ENCODE measurements at places on chromosomes 16 and 17. TPM values are rescaled to one million over a fixed set of nuclear protein-coding genes. Genes with fewer than 3 reads are reported as not detected.

The RAMP2 gene
- total RNA-seq, result not detected

The CCL1 gene
- total RNA-seq, result not detected

The ATP2A1 gene
- total RNA-seq, result 0.87 TPM

GRCh38 chr17:3555189-3555796, 2.3 kb downstream of the TRPV3 start:
- DNase-seq, result no peak

DNA sequence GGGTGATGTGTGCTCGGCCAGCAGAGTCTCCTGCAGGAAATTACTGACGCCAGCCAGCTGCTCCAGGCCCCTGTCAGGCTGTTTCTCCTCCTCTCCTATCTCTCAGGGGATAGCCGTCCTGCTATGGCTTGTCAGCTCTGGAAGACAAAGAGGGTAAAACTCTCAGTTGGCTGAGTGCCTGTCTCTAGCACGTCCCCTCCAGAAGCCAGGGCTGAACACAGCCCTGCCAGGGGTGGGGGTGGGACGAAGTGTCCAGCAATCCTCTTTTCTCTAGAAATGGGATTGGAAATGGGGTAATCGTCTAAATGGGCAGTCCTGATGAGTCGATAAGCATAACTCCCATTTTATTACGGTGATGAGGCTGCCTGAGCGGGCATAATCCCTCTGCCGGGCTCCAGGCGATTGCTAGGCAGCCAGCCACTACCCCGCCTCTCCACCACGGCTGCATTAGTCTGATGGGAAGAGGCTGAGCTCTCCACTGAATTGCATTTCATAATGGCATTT, 89.1 kb upstream of the GNAO1 start:
- DNase-seq, result no peak

The POLG2 gene
- total RNA-seq, result 37.7 TPM

The RHBDL1 gene
- 1.7 TPM for total RNA-seq

DNA sequence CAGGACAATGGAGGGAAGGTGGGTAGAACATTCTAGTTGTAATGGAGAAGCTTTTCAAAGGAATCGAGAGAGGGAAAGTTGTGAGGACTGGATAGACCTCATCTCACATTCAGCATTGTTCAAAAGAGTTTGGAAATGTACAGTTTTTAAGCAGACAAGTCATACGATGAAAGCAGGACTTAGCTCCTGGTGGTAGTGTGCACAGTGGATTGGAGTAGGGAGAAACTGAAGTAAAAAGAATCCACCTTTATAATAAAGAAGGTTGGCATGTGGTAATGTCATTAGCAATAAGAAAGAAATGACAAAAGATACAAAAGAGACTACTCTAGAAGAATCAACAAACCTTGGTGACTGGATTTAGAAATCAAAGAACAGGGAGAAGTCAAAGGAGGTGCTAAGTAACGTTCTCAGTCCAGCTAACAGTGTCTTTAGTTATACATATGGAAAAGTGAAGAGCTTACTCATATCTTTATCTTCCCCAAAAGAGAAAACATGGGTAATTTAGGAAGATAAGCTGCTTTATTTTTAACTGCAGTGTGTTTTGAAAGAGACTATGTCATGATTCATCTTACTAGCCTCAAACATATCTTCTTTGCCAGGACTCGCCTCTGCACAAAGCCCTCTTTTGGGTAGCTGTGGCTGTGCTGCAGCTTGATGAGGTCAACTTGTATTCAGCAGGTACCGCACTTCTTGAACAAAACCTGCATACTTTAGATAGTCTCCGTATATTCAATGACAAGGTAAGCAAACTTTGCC, 18.7 kb upstream of the EVI2A start:
- DNase-seq, result no peak

DNA sequence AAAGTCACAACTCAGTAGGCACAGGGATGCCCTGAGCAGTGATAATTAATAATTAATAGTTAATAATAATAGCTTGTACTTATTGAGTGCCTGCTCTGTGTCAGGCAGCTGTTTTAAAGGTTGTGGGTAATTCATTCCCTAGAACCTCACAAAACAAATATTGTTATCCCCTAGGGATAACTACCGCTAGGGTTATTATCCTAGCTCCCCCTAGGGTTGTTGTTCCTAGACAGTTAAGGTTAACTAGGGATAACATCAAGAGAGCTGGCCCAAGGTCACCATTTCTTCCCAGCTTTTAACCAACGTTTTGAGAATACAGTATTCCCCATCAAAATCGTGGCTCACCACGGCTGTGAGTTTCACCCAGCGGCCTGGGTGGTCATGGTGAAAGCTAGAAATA, 180.1 kb downstream of the PRKCB start:
- no peak for DNase-seq

The PRSS33 gene
- not detected for total RNA-seq

The PIPOX gene
- total RNA-seq, result 1.5 TPM

- DNase-seq, result peak; percentile 70
These were observed at the start of gene UNC13D for GRCh38 chr17:75843577-75844529. UNC13D (minus strand) TSS chr17:75844404; CDS start chr17:75844337, 67 bp downstream.

DNA sequence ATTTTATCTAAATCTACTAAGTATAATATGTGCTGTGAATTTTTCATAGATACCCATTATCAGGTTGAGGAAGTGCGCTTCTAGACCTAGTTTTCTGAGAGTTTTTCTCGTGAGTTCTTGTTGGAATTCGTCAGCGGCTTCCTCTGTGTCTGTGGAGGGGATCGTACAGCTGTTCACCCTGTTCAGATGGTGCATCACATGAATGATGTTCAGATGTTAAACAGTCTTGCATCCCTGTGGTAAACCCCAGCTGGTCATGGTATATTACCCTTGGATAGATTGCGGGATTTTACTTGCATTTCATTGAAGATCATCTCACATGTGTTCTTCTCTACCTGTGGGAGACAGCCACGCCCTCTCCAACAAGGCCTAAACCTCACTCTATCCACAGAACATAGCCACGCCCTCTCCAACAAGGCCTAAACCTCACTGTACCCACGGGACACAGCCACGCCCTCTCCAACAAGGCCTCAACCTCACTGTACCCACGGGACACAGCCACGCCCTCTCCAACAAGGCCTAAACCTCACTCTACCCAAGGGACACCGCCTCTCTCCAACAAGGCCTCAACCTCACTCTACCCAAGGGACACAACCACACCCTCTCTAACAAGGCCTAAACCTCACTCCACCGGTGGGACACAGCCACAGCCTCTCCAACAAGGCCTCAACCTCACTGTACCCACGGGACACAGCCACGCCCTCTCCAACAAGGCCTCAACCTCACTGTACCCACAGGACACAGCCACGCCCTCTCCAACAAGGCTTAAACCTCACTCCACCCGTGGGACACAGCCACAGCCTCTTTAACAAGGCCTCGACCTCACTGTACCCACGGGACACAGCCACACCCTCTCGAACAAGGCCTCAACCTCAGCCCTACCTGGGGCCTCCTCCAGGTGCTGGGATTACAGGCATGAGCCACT, 180.2 kb upstream of the CHMP6 start:
- DNase-seq, result no peak

DNA sequence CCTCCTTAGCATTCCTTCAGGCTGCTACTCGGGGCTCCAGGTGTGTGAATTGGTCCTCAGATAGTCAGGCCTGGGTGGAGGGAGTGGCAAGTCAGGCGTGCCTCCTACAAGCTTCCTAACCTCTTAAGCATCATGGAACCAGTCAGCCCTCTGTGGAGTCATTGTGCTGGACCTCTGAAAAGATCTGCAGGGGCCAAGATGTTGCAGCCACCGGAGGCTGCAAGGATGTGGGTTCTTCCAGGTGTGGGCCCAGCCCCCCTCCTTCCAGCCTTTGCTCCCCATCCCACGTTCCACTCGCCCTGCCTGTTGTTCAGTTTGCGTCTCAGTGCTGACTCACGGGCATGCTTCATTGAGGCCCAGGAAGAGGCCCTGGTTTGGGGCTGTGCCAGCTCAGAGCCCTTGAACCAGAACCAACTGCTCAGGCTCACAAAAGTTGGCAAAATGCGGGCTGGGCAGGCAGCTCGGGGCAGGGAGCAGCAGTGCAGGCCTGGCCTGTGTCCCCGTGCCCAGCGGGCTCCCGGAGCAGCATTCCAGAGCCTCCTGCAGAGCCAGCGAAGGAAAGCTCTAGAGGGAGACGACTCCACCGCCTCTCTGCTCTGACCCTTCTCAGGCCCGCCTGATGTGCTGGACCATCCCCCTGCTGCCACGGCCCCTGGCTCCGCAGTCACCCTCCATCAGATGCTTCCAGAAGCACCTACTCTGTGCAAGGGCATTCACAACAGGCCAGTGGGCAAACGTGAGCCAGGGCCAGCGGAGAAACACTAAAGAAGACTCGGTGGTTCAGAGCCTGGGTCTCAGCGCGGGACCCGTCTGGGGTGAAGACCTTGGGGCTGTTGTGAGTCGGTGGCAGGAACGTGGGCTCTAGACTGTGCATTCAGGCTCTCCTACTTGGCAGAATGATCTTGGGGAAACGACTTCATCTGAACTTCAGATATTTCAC, 7.5 kb downstream of the LDHD start:
- peak; percentile 97 for DNase-seq

GRCh38 chr16:83040174-83040573, 413.4 kb downstream of the CDH13 start:
- DNase-seq, result no peak

DNA sequence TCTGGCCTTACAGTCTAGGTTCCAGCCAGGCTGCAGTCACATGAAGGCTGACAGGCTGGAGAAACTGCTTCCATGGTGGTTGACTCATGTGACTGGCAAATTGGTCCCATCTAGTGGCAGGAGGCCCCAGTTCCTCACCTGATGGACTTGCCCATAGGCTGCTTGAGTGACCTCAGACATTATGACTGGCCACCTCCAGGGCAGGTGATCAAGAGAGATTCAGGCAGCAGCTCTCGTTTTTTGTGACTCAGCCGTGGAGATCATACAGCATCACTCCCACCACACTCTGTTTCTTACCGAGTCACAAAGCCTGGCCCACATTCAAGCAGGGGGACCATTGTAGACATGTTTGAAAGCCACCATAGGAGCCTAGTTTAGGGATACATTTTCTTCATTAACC, 34.5 kb downstream of the SIAH1 start:
- DNase-seq, result peak; percentile 29

The TNS4 gene
- 127 TPM for total RNA-seq

DNA sequence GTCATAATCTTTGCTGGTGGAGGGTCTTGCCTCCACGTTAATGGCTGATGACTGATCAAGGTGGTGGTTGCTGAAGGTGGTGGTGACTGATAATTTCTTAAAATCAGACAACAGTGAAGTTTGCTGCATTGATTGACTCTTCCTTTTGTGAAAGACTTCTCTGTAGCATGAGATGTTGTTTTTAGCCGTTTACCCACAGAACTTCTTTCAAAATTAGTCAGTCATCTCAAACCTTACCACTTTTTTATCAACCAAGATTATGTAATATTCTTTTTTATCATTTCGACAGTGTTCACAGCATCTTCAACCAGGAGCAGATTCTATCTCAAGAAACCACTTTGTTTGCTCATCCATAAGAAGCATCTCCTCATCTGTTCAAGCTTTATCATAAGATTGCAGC, 5.9 kb downstream of the UQCRC2 start:
- no peak for DNase-seq

The ABCA8 gene
- total RNA-seq, result 0.22 TPM

DNA sequence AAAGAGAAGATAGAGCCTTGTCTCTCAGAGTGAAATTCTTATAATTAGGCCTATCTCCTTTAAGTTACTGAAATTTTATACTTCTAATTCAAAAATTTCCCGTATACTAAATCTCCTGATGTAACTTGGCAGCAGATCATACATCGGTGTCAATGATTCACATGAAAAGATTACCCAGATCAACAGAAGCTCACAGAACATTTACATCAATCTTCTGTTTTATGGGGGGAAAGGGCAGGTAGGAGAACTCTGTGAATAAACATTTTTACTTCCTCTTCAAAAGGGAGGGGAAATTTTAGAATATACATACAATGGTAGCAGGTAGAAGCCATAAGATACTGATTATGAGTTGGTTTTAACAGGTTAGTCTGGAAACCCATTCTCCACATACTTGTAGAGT, 43.1 kb downstream of the PHLPP2 start:
- DNase-seq, result no peak

DNA sequence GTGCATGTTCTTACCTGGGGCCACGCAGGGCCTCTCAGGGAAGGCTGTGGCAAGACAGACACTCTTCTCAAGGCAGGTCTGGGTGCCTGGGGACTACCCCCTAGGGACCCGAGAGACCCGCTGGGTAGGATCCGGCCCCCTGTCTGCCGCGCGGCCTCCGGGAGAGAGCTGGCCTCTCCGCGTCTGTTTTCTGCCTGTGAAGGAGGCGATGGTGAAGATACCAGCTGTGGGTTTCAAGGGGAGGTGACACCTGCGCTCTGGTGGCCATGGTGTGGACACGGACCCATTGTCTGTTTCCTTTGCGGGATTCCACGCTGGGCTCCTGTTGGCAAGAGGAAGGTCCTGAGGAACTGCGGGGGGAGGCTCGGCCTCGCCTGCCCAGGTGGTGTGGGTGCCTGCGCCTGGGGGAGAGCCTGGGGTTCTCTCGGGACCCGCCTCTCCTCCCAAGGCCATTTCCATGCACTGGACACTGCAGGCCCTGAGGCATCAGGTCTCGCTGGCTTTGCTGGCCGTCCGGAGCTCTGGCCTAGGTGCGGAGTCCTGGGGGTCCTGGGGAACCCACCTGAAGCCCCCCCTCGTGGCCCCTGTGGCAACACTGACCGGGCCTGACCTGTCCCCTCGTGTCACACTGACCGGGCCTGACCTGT, 12.2 kb upstream of the METRNL start:
- no peak for DNase-seq

- DNase-seq, result peak; percentile 62
These were observed 3.6 kb upstream of the WDR81 start for GRCh38 chr17:1720856-1721386.

GRCh38 chr17:18323007-18323406, 7.9 kb downstream of the SMCR8 start:
- peak; percentile 49 for DNase-seq

The ASB16 gene
- 0.35 TPM for total RNA-seq

GRCh38 chr16:55047903-55048497, 117.3 kb downstream of the IRX5 start:
- DNase-seq, result no peak

- DNase-seq, result peak; percentile 72
These were observed 9.5 kb upstream of the UNK start for GRCh38 chr17:75774991-75775668.

The LGALS9C gene
- not detected for total RNA-seq

The CES4A gene
- total RNA-seq, result 2.6 TPM

- DNase-seq, result no peak
These were observed 42.9 kb downstream of the USP10 start for GRCh38 chr16:84742641-84743092.

DNA sequence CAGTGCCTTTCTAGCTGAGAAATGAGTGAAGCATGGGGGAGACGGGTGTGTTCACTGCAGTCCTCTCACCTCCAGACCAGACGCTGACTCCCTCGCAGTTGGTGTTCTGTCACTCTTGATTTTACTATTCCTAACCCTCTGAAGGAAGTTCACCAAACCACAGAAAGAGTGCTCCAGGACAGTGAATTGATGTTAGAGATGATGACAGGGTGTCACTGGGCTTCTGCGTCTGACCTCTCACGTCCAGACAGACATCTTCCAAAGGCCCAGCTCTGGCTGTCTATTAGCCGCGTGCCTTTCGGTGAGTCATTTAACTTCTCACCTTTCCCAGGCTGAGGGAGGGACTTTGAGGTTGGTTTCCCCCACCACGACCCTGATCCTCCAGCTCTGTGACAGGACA, 8.2 kb downstream of the CRAMP1 start:
- no peak for DNase-seq

- DNase-seq, result peak; percentile 39
These were observed 301.4 kb downstream of the CA10 start for GRCh38 chr17:51857052-51857597.

Measured in PC-3 (cell line).